Fibroblast of villous mesenchyme (primary cell): ENCODE measurements at places on chromosomes 7 and 10. TPM values are rescaled to one million over a fixed set of nuclear protein-coding genes. Genes with fewer than 3 reads are reported as not detected.

- DNase-seq, result no peak
These were observed 450.7 kb downstream of the KCNMA1 start for GRCh38 chr10:77186936-77187335.

DNA sequence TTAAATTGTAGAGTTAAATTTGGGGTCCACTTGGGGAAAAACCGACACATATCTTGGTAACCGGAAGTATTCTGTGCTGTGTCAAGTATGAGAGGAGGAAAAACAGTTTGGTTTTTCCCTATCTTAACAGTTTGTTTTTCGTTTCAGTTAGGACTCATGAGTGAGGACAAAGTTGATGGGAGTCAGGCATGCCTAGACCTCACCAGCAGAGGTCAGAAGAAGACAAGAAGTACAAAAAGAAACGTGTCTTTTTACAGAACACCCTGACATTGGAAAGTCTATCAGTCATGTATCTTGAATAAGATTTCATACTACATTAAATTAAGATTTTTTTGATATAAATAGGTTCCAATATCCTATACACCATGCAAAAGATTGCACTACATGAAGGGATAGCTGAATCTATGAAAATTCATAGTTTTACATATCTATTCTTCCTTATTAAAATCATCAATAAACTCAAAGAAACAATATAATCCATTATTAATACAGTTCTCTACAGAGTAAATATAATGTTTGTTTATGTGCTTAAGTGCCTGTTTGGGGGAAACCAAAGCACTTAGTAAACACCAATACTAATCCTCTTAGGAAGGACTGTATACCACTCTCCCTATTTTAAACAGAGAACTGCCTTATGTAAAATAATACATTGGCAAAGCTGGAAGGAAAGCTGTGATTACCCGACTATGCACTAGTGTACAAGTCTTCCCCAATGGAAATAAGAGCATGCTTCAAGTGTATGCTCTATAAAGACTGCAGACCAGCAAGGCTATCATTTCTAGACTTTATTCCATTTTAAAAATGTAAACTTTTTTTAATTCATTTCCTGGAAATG lies 95.6 kb downstream of the USP6NL start:
- peak; percentile 74 for DNase-seq

- peak; percentile 6 for DNase-seq
These were observed 3.0 kb upstream of the EPHB6 start for GRCh38 chr7:142851919-142852318.

- no peak for DNase-seq
These were observed 196.5 kb downstream of the HERPUD2 start for GRCh38 chr7:35498416-35498815.

GRCh38 chr7:133016604-133017003 lies 65.3 kb downstream of the CHCHD3 start:
- no peak for DNase-seq

DNA sequence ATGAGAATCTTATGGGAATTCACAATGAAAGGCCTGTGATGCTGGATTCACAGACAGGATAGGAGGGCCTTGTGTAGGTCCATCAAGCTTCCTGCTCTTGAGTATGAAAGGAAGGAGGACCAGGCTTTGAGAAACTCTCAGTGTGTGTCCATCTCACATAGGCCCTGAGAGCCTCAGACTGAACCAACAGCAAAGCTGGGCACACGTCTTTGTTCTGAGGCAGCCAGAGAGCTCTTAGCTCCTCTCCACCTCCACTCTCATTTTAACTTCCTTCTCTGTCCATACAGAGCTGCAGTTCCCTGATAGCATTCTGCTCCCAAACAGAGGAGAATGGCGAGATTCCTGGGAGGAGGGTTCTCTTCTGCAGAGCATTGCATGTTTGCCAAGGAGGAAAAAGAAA lies 515.6 kb downstream of the CALN1 start:
- DNase-seq, result no peak

Gene ADAM8
- 2.3 and 7.8 TPM in 2 replicates for total RNA-seq

Gene ANKIB1
- 58.0 and 91.1 TPM in 2 replicates for total RNA-seq
